AG10803 (cell line): ENCODE measurements at places on chromosomes 16 and 17.
A peak's percentile ranks its signal among the peaks of the same experiment; 100 is the strongest.

DNA sequence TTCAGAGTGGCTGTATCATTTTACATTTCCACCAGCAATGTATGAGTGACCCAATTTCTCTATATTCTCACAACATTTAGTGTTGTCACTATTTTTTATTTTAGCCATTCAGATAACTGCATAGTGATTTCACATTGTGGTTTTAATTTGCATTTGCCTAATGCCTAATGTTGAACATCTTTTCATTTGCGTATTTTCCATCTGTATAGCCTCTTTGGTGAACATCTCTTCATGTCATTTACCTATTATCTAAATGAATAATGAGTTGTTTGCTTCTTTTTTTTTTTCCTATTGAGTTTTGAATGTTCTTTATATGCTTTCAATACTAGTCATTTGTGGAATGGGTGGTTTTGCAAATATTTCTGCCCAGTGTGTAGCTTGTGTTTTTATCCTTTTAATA lies 120.9 kb upstream of the CPHXL start:
- no peak for DNase-seq

DNA sequence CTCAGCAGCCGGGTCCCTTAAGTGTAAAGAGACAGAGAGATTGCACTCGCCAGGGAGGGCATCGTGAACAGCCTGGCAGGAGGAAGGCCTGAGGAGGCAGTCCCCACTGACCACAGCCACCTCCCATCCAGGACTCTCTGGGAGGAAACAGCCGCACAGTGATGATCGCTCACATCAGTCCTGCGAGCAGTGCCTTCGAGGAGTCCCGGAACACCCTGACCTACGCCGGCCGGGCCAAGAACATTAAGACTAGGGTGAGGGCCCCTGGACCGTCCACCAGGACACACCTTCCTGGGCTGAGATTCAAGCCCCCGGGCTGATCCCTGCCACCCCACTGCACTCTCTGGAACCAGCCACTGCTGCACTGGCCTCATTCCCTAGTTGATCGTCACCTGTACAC lies 14.0 kb downstream of the BTBD17 start:
- DNase-seq, result no peak

- no peak for DNase-seq
Measured at GRCh38 chr16:1057252-1057932, 15.2 kb upstream of the SSTR5 start.

DNA sequence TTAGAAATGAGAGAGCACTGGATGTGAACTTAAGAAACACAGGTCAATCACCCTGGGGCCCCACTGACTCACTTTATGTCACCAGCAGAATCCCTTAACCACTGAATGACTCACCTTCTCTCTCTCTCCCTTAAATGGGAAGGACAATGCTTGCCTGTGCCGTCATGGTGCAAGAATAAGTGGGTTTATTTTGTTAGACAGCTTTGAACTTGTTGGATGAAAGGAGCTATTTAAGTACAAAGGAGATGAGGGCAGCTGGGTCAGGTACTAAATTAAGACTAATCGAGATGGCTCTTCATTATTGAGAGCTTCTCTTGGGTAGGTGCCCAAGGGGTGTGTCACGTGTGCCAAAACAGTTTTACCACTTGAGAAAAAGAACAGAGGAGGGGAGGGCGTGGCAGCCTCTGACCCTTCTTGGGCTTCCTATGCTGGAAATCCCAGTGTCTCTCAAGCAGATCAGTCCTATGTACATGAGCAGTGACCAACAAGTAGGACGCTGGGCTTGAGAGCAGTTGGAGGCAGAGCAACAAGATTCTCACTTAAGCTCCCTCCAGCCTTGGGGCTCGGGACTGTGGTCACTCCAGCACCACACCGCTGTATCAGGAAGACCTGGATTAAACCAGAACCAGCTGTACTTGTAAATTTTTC lies 6.7 kb upstream of the KRT31 start:
- DNase-seq, result peak; percentile 93

DNA sequence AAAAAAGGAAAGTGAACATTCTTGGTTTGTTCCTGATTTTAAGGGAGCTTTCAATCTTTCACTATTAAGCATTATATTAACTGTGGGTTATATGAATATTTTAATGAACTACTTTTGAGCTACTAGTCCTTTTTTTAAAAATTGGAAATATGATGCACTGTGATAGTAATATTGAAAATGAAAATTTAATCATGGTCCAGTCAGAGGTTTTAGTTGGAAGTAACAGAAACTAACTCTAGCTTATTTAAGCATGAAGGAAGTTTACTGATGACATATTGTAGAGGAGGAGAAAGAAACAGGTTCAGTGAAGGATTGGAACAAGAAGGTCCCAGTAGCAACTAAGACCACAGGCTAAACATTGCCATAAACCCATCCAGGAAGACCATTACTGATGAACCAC lies 20.8 kb upstream of the TMIGD1 start:
- DNase-seq, result no peak
